NCI-H526 (cell line): ENCODE measurements at places on chromosomes 5 and 9.

GRCh38 chr5:94618029-94618492 is 343 bp downstream of the KIAA0825 start:
- DNase-seq, result no peak

DNA sequence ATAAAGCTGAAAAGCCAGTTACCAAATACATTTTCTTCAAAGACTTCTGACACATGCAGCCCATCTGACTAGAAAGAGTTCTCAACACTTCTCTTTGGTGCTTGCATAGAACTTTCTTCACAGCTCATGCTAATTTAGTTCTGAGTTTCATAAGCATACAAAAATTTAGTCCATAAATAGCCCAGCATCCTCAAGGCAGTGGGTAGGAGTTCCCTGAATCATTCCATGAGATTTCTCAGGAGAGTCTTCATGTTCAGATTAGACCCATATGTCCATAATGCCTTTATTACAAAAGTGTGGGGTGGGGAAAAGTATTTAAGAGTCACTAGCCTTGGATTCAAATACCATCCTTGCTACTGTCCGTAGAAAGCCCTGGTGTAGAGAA is 290.2 kb upstream of the RGMB start:
- no peak for DNase-seq

DNA sequence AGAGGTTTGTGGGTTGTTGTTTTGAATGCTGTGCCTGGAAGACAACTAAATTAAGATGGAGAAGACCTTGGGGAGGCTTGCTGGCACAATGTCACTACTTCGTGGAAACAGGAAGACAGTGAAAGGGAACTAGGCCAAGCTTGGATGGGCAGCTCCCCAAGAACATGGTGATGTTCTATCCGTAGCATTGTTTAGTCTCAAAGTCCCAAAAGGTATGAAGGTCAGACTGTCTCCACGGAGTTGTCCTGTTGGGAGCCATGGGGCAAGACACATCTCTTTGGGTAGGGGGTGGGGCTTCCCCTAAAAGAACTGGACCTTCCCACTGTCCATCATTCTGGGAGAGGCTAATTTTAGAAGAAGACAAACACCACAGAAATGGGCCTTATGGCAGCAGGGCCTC is 140.5 kb downstream of the ENTREP1 start:
- DNase-seq, result no peak

- no peak for DNase-seq
Measured at GRCh38 chr5:145971108-145971507, 34.7 kb downstream of the SH3RF2 start.

GRCh38 chr9:18923167-18923566 is 109.8 kb downstream of the SAXO1 start:
- no peak for DNase-seq
